ENCODE measurements at places on chromosomes 12 and 14. TPM values are rescaled to one million over a fixed set of nuclear protein-coding genes. Genes with fewer than 3 reads are reported as not detected.

FOXA1 gene
- total RNA-seq, result 30.5 TPM

TMPRSS12 gene
- not detected for total RNA-seq

ZNF891 gene
- total RNA-seq, result 2.6 TPM

SERPINA9 gene
- total RNA-seq, result not detected

PLEKHG7 gene
- 1.6 TPM for total RNA-seq

GLT8D2 gene
- total RNA-seq, result 10.5 TPM

SMCO3 gene
- total RNA-seq, result 0.68 TPM

TOMM20L gene
- not detected for total RNA-seq

- DNase-seq, result peak; percentile 42
These were observed 33.7 kb upstream of the GALNT9 start for GRCh38 chr12:132362996-132363660.

DNA sequence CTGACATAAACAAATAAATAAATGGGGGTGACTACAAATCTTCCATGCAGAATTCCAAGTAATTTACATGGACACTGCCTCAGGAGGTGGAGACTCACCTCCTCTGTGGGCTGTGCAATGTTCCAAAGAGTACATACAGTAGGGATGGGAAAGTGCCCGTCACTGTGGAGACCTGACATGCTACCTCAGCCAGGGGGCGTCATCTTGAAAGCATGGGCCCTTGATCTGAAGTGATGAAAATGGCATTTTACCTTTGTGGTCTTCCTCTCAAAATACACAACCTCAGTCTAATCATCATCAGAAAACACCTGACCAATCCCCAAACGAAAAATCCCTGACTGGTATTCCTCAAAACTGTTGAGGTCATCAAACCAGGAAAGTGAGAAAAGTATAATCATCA lies 48.4 kb downstream of the ANAPC7 start:
- DNase-seq, result no peak

DNA sequence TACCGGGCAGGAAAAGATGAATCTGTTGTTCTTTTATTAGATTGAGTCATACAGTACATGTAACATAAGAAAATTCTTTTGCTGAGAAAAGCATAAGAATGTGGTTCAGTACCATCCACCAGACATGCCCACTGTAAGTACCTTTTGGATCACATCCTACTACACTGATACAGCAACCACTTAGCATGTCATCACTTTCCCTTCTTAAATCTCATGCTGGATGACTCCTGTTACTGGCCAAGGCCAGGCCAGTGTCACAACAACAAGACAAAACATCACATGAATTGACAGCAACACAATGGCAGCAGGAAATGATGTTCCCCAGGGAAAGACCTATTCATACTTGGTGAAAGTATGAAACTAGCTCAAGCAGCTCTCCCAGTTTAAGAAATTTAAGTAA lies 46.4 kb downstream of the STXBP6 start:
- DNase-seq, result no peak

DNA sequence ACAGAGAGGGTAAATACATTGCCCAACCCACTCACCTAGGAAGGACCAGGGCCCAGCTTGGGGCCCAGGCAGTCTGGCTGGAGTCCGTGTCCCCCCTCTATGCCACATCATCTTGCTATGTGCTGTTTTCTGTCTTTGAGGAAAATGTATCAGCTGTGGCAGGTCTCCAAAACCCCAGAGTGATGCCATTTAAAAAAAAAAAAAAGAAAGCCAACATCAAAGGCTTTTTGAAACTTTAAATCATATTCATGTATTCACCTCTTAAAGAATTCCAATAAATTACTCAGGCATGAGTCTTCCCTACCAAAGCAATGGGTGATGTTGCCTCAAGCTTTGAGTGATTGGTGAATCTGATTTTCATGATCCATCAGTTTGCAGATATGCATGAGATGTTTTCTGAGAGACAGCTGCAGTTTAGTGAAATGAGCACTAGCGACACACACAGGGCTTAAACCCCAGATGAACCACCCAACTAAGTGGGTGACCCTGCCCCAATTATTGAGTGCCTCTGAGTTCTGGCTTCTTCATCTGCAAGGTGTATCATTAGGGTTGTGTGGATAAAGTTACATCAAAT lies 6.1 kb downstream of the KRT81 start:
- no peak for DNase-seq

GRCh38 chr12:94663702-94664101 lies 13.3 kb upstream of the TMCC3 start:
- DNase-seq, result no peak

- no peak for DNase-seq
These were observed 1.7 kb downstream of the YY1 start for GRCh38 chr14:100240668-100241032.

DNA sequence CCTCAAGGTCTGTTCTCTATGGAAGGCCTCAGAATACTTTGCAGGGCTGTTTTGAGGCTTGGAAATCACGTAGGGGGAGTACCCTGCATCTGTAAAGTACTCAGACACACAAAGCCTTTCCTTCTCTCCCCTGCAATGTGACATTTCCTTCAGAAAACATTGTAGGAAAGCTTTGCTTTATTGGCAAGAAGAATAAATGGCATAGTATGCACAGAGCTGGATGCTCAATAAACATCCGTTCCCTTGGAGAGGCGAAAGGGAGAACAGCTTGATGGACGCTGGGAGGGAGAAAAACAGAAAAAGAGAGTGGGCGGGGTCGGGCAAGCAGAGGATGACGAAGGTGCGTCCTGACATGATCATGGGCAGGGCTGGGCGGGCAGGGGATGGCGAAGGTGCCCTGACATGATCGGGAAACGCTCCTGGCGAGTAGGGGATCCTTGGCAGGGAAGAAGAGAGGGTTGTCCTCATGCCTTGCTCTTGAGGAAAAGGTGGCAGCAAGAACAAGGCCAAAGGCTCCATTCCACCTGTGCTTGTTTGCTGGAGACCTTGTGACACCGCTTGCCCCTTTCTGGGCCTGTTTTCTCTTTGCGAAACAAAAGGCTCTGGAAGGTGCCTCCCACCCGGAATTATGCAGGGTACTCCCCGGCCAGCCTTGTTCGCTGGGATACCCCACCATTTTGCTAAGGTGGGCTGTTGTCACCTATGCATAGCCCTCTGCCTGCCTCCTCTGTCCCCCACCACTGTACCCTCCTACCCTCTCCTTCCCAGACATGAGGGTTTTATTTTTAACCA lies 21.1 kb downstream of the IRF2BPL start:
- DNase-seq, result no peak

DNA sequence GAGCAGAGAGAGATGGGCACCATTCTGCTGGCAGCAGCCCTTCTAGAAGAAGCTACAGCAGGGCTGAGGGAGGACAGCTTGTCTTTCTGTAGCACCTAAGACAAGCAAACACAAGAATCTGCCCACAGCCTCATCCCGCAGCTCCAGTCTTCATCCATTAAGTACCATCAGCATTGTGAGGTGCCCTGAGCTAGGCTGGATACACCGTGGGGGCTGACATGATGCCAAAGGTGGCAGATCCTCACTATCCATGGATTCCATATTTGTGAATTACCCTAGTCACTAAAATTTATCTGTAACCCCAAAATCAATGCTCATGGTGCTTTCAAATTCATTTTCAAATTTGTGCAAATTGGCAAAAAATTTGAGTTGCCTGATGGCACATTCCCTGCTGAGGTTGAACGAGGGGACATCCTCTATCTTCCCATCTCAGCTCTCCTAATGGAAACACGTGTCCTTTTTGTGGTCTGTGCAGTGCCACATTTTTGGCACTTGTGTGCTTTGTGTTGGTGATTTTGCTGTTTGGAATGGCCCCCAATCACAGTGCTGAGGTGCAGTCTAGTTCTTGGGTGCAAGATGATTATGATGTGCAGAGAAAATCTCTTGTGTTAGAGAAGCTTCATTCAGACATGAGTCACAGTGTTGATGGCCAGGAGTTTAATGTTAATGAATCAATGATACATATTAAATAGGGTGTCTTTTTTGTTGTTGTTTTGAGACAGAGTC lies 7.0 kb downstream of the PITPNM2 start:
- DNase-seq, result no peak

- DNase-seq, result no peak
These were observed 706.9 kb upstream of the STXBP6 start for GRCh38 chr14:25756876-25757275.

GRCh38 chr14:80705241-80705980 lies 236.1 kb downstream of the CEP128 start:
- no peak for DNase-seq

GRCh38 chr12:25332143-25332542 lies 81.4 kb upstream of the KRAS start:
- DNase-seq, result no peak

GRCh38 chr12:98828802-98829600 lies 183.9 kb downstream of the APAF1 start:
- no peak for DNase-seq

- no peak for DNase-seq
These were observed 318.7 kb downstream of the LRFN5 start for GRCh38 chr14:41925409-41925808.

GRCh38 chr12:47141459-47141858 lies 61.7 kb upstream of the AMIGO2 start:
- DNase-seq, result no peak

DNA sequence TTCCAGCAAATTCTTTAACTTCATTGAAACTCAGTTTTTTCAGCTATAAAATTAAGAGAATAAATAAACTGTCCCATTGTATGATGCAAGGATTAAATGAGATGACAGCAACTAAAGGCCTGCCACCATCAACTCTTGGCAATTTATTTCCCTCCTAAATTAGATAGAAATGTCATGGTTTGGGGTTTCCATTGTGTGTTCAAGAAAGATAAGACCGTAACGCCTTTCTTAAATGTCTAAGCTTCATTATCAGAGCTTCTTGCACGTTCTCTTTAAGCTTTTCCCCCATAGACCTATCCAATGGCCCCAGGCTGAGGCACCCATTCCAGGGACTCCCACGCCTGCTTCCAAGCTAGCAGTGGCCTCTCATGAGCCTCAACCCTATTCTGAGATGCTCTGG lies 281.9 kb downstream of the CACNA1C start:
- DNase-seq, result no peak

- DNase-seq, result peak; percentile 75
These were observed 11.2 kb upstream of the PYGL start for GRCh38 chr14:50955373-50956043.

GRCh38 chr12:106985479-106985878 lies 1.5 kb downstream of the MTERF2 start:
- no peak for DNase-seq

DNA sequence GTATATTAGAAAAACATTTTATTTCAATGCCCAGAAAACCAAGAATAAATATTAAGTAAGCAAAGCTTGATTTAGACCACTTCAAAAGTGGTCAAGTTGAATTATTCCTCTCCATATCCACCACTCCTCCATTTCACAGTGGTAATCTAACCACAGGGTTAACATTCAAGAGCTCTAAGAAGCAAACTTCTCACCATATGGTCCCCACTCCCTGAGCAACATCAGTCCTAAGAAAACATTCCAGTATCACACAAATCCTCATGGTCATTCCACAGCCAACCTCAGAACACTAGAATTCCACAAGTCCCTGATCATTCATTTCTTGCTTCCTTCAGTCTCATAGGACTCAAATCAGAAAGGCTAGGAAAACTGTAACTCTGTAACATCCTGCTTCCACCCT lies 47.9 kb downstream of the ST8SIA1 start:
- no peak for DNase-seq
